ENCODE measurements at places on chromosomes 16 and 17.

DNA sequence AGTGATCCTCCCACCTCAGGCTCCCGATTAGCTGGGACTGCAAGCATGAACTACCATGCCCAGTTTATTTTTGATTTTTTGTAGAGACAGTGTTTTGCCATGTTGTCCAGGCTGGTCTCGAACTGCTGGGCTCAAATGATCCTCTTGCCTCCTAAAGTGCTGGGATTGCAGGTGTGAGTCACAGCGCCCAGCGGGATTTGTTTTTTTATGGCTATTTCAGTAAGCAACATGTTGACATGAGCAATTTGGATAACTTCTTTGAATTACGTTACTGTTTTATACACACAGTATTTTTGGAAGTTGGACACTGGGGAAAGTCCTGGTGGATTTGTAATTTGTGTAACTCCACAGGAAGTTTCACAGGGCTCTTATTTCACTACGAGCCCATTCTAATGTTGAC, 18.5 kb upstream of the RHOT1 start:
- DNase-seq, result no peak

DNA sequence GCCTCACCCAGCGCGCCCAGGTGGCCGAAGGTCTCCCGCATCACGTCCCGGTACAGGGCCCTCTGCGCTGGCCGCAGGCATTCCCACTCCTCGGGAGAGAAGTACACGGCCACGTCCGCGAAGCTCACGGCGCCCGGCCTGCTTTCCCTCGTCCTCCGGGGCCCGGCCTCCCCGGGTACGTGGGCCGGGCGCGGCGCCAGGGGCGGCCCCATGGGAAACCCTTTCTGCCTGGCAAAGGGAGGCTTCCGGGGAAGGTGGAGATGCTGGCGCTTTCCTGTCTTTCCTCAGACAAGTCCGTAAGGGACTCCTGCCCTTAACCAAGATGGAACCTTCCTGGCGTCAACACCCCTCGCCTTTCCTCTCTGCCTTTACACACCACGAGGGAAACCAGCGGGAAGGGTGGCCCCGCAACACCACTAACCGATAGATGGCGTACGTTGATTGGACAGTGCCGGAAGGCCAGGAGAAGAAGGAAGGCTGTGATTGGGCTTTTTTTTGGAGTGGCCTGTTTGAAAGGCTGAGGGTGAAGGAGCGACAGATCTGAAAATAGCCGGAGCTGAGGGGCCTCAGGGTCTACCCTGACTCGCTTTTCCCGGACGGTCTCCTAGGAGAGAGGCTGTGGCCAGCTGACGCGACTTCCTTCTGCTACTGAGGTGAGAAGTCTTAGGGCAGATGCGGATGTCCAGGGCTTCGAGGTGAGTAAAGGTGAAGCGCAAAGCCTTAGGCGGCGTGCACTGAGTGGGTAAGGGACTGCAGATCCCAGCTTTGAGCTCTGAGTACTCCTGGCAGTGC, at the start of gene ZNF785:
Gene ZNF785, minus strand, starts transcription at position 298 of the 792 bp plus-strand sequence. Its CDS starts 86 bp downstream, at position 212.
- peak; percentile 81 for DNase-seq

DNA sequence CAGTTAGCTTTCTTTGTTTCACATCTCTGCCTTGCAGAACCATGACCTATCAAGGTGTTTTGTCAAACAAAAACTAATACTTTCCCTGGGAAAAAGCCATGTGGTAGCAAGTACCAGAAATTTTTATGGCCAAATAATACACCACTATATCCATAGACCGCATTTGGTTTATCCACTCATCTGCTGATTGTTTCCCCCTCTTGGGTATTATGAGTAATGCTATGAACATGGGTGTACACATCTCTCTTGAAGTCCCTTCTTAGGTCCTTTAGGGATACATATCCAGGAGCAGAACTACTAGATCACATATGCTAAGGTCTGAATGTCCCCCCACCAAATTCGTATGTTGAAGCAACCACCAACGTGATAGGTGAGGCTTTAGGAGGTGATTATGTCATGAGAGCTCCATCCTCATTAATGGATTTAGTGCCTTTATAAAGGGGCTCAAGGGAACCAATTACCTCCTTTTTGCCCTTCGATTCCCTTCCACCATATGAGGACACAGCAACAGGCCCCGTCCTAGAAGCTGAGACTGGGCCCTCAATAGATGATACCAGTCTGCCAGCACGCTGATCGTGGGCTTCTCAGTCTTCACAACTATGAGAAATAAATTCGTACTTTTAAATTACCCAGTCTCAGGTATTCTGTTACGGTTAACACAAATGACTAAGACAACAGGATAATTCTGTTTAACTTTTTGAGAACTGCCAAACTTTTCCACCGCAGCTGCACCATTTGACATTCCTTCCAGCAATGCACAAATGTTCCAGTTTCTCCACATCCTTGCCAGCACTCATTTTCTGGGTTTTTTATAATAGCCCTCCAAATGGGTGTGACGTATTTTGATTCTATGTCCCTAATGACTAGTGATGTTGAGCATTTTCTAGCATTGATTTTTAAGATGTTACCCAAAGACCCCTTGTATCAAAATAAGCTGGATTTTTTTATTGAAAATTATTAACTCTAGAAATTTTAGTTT, 30.0 kb downstream of the SIAH1 start:
- no peak for DNase-seq

GRCh38 chr16:14485121-14485551, 144.9 kb downstream of the PARN start:
- DNase-seq, result no peak

GRCh38 chr16:16083421-16084156, 134.2 kb downstream of the ABCC1 start:
- DNase-seq, result no peak

Measured in stimulated activated CD8-positive, alpha-beta memory T cell treated with anti-CD3 and anti-CD28 coated beads, Interleukin-4, amount 100 ng/mL, for 4 hours (primary cell).